Stimulated activated CD8-positive, alpha-beta memory T cell treated with anti-CD3 and anti-CD28 coated beads, Interleukin-4, amount 100 ng/mL, for 48 hours (primary cell): ENCODE measurements at places on chromosomes 2 and 18.
A peak's percentile ranks its signal among the peaks of the same experiment; 100 is the strongest.

DNA sequence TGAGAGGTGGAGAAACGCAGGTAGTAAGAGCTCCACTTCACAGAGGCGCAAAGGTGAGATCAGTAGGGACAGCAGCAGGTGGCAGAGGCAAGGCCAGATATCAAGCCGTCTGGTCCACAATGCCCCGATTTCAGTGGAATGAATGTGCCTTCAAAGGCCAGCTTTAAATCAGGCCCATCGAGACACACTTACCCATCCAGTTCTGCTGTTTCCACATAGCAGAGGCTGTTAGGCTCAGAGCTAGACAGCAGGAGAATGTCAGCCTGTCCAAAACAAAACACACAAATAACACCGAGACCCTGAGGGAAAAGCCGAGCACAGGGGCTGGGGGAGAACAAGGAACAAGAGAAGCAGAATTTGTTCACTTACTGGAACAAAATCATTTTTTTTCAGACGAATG is 75.8 kb upstream of the NARS1 start:
- DNase-seq = no peak

DNA sequence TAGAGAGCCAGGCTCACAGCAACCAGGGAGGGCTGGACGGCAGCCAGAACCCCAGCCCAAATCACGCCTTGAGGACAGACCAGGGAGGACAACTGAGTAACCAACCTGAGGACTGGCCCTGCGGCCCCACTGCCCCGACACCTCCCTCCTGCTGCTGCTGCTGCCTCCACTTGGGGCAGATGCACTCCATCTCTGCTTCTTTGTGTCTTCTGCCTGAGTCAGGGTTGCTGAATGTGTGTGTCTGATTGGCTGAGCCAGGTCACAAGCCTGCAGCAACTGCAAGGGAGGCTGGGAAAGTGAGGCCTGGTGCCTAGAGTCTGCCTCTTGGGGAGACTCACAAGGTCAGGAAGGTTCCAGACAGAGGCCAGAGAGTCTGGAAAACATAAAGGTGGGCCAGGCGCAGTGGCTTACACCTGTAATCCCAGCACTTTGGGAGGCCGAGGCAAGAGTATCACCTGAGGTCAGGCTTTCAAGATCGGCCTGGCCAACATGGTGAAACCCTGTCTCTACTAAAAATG is 83.4 kb downstream of the ZFP36L2 start:
- peak; percentile 70 for DNase-seq

DNA sequence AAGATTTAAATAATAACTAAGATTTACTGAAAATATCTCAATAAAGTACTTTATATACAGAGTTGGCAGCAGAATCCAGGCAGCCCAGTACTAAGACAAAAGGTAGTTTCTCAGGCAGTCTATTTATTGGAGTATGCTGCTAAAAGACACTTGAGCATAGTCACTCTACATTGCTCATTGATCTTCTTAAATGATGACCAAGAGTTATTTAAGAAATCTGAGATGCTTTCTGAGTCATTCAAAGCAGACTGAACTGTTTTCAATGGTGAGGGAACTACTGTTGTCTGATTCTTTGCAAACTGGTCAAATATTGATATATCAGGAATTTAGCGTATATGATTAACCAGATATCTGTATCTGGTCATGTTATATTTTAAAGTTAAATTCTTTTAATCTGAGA is 133.6 kb downstream of the PHLPP1 start:
- no peak for DNase-seq

GRCh38 chr2:20186078-20186854 is 38.7 kb downstream of the SDC1 start:
- DNase-seq = no peak
